Retinal pigment epithelial cell (primary cell): ENCODE measurements at places on chromosomes 12 and 14.

DNA sequence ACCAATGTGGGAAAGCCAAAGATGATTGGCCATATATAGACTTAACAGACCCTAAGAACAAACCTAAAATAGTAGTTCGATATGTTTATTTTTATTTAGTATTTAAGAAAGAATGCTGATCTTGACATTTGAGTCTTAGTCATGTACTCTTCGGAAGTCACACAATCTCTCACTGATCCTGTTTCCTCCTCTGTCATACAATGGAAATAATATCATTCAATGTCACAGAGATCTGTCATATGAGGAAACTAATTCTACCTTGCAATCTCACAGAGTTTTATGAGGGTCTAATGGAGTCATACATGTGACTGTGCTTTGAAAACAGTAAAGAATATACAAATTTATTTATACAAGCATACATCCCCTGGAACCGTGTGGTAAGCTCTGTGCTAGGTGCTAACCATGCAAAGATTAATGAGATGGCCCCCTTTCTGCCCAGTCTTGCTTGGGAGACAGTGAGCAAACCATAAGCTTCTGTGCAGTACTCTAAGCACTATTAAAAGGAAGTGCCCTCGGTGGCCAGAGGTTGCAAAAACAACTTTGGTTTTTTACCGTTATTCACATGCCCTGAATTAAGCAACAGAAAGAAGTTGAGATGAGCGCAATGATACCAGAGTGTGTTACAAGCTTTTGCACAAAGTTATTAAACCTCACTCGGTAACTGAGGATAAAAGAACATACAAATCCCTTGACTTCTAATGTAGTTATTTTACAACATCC lies 1.7 kb upstream of the LIN7A start:
- no peak for DNase-seq

GRCh38 chr14:22847661-22848341 lies 11.4 kb downstream of the MMP14 start:
- DNase-seq, result no peak

DNA sequence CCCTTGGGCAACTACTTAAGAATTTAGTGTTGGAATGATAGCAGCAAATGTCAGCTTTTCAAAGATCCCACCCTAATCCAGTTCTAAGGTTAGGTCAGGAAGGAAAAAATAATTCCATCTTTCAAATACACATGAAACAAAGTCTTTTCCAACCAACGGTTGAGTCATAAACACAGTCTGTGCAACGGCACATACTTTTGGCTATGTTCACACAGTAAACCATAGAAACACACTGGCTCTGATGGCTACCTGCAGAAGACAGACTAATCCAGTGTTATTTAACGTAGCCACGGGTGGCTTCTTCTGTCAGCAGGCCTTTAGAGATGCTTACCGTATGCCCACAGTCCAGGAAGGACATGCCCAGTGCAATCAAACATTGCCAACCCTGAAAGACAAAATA lies 35.7 kb downstream of the HIGD1C start:
- no peak for DNase-seq

- no peak for DNase-seq
Measured at GRCh38 chr12:115103884-115104883, 420.2 kb upstream of the TBX3 start.

DNA sequence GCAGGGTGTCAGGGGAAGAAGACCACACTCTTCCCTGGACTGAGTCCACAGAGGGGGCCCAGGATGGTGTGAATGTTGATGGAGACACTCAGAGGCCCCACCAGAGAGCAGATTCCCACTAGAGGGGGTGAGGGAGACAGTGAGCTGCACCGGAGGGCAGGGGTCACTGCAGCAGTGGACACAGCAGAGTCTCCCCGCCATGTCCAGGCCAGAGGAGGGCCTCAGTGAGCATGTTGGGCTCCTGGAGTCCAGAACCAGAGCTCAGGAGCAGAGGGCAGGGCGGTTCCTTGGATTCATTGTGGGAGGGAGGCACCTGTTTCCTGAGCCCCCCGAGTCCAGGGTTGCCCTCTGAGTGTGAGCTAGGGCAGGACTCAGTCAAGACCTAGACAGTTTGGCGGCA lies 1.8 kb upstream of the KRT82 start:
- DNase-seq, result no peak

DNA sequence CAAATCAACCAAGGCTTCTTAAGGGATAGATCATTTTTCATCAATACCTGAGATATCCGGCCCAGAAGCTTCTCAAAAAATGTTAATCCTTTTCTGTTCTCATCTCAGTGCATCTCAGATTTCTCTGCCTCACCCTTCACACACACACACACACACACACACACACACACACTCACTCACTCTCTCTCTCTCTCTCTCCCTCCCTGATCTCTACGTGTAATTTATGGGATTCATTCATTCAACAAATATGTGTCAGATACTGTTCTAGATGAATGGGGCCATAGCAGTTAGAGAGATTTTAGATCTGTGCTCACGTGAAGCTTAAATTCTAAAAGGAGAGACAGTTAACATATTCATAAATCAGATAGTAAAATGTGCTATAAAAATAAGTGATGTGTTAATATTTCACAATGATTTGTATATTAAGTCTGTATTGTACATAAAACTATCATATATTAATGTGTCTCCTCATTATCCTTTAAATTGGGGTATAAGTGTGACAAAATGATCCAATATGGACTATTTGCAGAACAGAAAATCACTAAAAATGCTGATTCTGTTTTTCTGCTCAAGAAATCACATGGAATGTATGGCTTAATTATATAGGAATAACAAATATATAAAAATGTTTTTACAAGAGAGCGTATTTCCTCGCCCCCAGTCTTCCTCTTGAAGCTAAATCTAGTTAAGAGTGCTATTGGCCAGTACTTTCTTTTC lies 7.3 kb upstream of the FRMD6 start:
- DNase-seq, result no peak

- DNase-seq, result no peak
Measured at GRCh38 chr12:116708826-116709756, 28.8 kb downstream of the SPRING1 start.

GRCh38 chr14:104659764-104660523 lies 29.5 kb upstream of the INF2 start:
- no peak for DNase-seq

- DNase-seq, result no peak
Measured at GRCh38 chr14:97219431-97220017, 422.3 kb downstream of the VRK1 start.

GRCh38 chr14:83356080-83356479 lies 1822.4 kb upstream of the SEL1L start:
- no peak for DNase-seq

DNA sequence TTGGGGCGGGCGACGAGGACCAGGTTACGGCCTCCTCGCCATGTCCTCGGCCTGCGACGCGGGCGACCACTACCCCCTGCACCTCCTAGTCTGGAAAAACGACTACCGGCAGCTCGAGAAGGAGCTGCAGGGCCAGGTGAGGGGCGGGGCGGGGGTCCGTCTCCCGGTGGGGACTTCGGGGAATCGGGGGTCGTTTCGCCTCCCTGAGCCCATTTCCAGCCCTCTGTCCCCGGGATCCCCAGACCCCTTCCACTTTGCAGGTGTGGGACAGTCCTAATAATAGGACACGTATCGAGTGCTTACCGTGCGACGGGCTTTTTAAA lies 380 bp downstream of the ANKRD13A start:
- no peak for DNase-seq

DNA sequence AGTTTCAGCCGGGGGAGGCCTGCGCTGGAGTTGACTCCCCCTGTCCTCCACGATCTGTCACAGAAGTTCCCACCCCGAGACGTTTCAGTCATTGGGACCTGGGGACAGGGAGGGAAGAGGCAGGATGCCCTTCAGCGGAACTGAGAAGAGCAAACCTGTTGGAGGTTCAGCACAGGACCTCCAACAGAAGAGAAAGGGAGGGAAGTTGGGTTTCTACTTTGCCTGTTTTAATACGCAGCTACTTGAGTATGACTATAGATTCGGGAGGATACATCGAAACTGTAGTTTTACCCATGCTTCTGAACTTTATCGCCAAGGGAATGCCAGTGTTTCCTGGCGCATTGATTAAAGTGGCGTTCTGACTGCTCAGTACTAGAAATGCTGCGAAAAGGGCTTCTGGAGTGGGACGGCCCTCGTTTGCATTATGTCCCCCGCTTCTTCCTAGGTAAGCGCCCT lies 2.3 kb upstream of the DUSP6 start:
- no peak for DNase-seq

GRCh38 chr12:2582631-2583030 lies 212.1 kb upstream of the FKBP4 start:
- DNase-seq, result no peak

DNA sequence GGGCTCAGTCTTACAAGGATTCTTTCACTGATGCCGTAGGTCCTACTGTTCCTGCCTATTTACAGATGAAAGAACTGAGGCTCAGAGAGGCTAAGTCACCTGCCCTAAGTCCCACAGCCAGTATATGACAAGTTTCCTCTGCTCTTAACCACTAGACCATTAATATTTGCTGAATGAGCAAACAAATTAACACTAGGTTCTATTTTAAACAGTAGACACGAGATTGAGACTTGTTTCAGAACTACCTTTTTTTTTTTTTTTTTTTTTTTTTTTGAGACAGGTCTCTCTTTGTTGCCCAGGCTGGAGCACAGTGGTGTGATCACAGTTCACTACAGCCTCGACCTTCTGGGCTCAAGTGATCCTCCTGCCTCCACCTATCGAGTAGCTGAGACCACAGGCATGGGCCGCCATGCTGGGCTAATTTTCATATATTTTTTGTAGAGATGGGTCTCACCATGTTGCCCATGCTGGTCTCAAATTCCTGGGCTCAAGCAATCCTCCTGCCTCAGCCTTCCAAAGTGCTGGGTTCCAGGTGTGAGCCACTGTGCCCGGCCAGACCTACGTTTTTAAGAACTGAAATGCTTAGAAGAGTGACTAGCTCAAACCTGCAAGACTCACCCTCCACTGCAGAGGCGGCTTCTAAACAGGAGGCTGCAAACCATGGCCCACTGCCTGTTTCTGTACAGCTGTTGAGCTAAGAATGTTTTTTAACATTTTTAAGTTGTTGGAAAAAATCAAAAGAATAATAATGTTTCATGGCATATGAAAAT lies 12.9 kb downstream of the SYNE3 start:
- no peak for DNase-seq

DNA sequence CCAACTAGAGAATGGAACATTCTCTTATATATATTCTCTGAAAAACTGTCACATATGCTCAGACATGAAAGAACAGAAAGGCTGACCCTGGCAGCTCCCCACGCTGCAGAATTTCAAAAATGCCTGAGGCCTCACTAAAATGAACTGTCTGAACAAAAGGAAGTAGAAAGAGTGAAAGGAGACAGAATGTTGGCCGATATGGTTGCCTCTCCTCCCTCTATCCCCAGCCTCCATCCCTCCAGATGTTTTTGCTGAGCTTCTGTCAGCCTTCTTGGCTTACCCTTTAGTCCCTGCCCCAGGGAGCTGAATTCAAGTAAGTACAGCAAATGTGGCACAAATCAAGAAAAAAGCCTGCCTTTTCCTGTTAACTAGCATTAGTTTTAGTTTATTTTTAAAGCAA lies 6.9 kb downstream of the SMCO2 start:
- no peak for DNase-seq

DNA sequence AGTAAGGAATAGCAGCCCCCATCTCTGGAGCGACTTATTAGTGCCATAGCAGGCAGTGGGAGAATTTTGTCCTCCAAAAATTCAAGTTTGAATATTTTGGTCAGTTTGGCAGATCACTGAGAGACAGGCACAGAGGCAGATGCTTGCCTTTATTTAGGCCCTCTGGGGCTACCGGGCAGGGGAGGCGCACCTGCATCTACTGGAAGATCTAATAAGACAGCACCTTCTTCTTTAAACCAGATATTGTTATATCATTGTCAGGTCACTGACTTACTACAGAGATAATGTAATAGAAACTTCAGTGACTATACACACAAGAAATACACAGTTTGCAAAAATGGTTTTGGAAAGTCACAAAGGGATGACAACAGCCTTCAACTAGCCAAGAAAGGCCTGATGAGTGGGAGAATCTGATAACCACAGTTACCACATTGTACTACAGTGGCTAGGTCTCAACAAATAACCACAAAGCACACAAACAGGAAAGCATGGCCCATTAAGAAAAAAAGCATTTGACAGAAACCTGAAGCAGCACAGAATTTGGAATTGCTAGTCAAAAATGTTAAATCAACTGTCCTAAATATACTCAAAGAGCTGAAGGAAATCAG lies 56.8 kb downstream of the CDK17 start:
- no peak for DNase-seq

DNA sequence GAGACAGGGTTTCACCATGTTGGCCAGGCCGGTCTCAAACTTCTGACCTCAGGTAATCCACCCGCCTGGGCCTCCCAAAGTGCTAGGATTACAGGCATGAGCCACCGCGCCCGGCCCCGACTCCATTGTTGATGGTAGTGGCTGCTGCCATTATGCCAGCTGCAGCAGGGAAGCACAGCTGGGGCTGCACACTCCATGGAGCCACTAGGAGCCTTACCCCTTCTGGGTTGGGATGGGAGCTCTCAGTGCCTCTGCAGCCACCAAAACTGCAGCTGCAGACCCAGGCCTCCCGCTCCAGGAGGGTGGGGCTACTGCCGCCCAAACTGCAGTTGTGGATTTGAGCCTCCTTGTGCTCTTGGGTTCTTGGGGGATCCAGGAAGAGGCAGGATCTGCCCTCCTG lies 25.9 kb downstream of the TCHP start:
- DNase-seq, result no peak

DNA sequence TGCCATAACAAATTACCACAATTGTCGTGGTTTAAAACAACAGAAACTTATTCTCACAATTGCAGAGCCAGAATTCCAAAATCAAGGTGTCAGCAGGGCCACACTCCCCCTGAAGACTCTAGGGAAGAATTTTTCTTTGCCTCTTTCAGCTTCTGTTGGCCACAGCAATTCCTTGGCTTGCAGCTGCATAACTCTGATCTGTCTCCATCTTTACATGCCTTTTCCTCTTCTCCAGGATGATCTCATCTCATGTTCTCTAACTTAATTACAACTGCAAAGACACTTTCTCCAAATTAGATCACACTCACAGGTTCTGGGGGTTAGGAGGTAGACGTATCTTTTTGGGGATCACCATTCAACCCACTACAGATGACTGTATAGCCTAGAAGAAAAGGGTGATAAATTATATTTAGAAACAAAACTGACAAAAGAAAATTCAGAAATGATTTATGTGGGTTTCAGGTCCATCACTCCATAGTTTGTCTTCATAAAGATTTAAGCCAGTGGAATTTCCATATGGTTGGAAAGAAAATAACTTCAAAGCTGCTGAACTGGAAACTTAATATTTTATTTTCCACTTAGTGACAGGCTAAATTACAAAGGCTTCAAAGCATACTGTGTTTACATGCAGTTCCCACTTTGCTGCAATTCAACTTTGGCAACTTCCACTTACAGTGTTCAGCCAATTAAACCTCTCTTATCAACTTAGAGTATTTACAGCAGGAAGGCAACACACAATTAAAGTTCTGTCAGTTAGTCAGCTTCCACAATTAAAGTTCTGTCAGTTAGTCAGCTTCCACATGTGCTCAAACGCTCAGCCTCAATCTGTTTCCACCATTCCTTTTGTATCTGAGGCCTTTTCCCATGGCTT lies 213.3 kb downstream of the EPS8 start:
- no peak for DNase-seq

- no peak for DNase-seq
Measured at GRCh38 chr12:78566456-78566855, 298.1 kb upstream of the SYT1 start.

- no peak for DNase-seq
Measured at GRCh38 chr12:110932046-110932445, 11.7 kb upstream of the MYL2 start.
